ENCODE measurements at places on chromosomes 1 and 21.

- DNase-seq = no peak
These were observed 367.6 kb downstream of the HLX start for GRCh38 chr1:221246628-221247415.

- DNase-seq = no peak
These were observed 236.2 kb upstream of the RRP15 start for GRCh38 chr1:218048828-218049420.

GRCh38 chr1:183461350-183461749 is 10.9 kb upstream of the SMG7 start:
- DNase-seq = peak; percentile 23

- DNase-seq = no peak
These were observed 27.9 kb downstream of the EDARADD start for GRCh38 chr1:236421850-236422516.

DNA sequence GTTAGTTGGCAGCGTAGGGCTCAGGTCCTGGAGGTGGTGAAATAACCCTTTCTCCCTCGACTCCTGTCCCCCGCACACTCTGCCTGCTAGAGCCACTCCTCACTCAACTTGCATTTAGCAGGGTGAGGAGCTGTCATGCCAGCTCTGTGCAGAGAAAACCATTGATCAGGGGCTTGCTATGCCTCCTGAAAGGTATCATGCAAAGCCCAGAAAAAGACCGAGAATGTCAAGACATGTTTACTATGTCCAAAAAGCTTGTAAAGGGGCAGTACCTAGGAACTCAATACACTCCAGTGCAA is 18.0 kb downstream of the ALDH4A1 start:
- no peak for DNase-seq

GRCh38 chr1:228459091-228459993 is 27.8 kb upstream of the RNF187 start:
- peak; percentile 85 for DNase-seq

DNA sequence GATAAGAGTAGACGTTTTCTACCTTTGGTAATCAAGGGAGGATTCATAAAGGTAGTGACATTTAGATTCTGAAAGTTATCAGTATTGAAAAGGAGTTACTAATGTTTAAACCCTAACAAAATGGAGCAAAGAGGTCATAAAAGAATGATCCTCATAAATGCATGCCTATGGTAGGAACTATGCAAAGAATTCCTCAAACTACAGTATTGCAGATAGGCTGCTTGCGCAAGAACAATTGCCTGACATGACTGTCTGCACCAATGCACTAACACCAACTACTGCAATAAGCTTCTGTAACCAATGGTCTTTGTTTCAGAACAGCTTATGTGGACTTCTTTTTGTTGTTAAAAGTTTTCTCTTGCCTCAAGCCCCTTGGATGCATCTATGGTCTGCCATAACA is 597.3 kb upstream of the ADGRL4 start:
- DNase-seq = peak; percentile 4

GRCh38 chr1:42442662-42443061 is 13.2 kb downstream of the ZMYND12 start:
- no peak for DNase-seq

DNA sequence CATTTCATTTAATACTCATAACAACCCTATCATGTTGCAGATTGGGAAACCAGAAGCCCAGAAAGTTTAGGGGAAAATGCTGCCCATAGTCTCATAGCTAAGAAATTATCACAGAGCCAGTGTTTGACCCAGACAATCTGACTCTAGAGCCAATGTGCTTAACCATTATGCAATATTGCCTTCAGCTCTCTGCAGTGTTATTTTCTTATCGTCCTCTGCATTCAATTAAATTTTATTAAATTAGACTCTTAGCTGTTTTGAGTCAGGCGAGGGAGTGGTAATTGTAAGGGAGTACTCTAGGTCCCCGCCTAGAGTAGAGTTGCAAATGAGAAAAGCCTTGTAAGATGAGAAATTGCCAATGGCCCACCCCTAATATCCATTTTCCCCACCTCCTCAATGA is 191.1 kb downstream of the TTLL7 start:
- DNase-seq = no peak

DNA sequence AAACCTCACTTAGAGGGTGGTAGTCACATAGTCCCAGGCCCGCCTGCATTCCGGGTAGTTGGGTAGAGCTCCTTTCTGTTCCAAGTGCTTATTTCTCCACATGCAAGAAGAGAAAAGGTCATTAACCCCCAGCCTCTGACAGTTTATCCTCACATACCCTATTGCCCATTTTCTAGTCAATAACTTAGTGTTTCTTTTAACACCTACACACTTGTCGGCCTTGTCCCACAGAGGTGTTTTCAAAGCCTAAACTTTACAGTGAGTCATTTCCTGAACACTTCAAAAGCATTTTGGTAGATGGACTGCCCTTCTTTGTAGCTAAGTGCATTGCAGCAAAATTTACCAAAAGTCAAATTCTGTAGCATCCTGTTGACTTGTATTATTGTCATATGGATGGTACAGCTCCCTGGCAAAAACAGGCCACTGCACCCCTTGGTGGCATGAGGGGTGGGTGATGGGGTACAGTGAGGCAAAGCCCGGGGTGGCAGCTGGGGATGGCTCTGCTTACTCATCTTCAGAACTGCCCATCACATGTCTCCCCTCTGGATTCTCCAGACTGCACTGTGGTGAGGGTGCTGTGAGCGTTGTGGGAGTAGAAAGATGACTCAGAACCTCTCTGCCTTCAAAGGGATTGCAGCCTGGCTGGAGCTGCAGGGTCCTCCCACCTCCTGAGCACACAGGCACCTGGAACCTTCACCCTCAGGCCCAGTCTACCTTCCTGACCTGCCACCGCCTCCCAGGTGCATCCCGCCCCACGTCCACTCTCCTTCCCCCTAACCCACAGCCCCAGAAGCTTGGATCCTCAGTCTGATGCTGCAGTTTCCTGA is 45.8 kb upstream of the DMRTB1 start:
- DNase-seq = peak; percentile 88

DNA sequence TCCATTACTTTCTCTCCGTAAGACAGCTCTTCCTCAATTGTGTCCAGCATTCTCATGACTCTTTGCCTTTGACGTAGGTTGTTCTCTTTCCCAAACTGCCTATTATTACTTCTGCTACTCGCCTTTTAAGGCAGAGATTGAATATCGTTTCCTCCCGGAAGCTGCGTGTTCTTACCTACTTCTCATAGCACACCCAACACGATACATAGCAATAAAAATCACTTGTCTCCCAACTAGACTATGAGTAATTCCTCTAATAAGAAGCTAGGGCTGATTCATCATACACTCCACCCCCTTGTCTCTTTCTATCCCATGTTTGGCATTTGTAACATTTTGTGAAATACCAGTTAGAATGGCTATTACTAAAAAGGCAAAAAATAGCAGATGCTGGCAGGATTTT is 55.8 kb upstream of the SGIP1 start:
- DNase-seq = peak; percentile 90

GRCh38 chr1:213782941-213783672 is 204.7 kb upstream of the PROX1 start:
- DNase-seq = no peak

GRCh38 chr1:41385398-41386195 is 24.4 kb downstream of the FOXO6 start:
- no peak for DNase-seq

DNA sequence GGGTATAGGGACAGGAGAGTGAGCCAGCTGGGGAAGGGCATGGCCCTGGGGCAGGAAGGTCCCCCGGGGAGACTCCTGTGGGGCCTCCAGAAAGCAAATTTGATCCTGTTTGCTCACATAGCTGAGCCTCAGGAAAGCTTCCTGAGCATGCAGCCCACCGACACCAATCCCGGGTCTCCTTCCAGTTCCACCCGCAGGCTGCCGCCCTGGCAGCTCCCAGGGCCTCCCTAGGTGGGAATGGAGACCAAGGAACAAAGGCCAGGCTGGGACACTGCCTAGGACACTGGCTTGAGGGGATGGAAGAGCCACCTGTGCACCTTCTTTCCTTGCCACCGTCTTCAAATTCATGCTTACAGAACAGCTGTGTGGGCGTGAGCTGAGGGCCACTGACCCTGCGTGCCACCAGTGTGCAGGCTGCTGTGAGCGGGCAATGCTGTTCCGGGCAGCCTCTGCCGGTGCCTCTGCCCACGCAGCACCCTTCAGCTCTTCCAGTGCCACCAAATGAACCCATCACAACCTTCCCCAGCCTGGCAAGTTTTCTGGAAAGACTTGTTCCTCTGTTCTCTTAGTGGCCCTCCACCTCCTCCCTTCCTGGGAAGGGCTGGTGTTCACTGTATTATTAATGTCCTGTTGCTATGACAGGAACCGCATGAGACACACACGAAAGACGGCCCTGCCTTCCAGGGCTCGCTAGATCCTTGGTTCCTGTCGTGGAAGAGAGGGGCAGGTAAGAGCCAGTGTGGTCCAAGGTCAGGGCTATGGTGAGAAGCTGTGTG is 53.6 kb downstream of the ACBD3 start:
- DNase-seq = no peak

DNA sequence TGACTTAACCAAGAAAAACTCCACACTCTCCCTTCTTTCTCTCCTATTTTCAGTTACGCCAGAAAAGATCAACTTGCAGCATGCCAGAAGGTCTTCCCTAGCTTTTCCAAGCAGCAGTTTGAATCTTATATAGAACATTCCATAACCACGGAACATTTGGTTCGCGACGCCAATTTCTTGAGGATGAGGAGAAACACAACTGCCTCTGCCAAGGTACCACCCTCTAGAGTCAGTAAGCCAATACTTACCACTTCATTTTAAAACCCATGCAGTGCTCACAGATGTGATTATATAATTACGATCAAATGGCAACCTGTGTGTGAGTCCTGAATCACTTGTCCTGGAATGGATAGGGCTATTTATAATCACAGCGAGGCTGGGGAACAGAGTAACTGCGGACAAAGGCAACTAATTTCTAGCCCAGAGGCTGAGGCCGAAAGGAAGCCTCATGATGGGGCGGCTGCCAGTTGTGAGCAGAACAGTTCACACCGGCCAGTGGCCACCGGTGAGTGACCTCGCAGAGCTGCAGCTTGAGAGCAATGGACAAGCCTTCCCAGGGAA is 43.2 kb upstream of the BACE2 start:
- DNase-seq = no peak

DNA sequence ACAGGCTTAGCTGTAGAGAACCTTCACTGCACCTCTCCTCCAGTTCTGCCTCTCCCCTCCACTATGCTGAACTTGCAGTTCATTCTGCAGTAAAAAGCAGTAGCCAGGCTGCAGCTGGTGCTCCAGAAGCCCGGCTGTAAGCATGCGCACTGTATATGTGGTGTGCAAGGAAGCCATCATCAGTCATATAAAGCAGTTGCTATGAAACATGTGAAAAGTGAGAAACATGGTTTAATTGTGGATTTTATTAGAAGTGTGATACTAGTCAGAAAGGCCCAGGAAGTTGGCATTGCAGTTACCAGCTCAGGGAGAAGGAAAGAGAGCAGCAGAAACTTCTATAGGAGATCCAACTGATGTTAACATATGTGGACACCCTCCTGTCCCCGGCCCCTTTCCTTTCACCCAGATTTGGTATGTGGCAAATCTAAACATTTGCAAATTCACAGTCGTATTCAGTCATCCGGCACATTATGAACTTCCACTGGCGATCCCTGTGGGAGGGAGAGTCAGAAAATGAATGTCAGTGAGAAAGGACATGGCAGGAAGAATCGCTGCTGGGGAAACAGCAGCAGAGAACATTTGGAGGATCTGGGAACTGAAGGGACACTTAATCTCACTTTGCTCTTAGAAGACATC is 32.8 kb downstream of the DPT start:
- DNase-seq = no peak

- DNase-seq = no peak
These were observed 49.8 kb downstream of the LYPLAL1 start for GRCh38 chr1:219223496-219223895.

GRCh38 chr1:220421508-220421907 is 106.4 kb upstream of the MARK1 start:
- DNase-seq = no peak

- no peak for DNase-seq
These were observed 50.7 kb downstream of the DHRS3 start for GRCh38 chr1:12567288-12567819.

All from ELR (cell line).